ENCODE measurements at places on chromosomes 7 and 10.

DNA sequence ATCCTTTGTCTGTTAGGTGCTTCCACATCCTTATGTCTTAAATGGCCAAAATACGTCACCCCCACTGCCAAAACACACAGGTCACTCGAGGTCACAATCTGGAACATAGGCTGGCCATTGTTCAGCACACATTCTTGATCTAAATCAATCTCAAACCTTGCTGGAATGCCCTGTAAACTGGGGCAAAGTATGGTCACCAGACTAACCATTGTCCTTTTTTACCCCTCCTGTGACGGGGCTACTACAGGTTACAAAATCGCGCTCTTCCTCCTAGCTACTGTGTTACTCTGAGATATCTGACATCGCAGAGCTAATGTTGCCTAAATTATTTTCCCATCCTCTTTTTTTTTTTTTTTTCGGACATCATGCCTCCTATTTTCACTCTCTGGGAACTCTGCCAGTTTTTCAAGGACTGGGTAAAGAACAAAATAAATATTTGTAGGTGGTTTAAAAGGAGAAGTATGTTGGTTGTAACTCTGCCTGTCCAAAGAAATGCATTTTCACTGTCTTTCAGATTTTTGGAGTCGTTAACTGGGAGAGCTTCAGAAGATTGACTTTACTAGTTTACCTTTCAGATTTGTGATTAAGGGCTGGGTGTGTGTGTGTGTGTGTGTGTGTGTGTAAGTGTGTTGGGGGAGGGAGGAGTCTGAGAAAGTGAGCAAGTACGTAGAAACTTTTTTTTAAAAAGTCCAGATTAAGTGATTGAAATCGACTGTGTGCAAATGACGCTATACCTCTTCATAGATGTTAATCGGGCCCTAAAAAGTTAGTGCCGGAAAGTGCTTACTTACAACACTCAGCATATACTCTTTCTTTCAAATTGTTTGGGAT, 942 bp upstream of the KIAA1217 start:
- no peak for DNase-seq

GRCh38 chr7:30309842-30310435, 25.5 kb downstream of the ZNRF2 start:
- DNase-seq: no peak

DNA sequence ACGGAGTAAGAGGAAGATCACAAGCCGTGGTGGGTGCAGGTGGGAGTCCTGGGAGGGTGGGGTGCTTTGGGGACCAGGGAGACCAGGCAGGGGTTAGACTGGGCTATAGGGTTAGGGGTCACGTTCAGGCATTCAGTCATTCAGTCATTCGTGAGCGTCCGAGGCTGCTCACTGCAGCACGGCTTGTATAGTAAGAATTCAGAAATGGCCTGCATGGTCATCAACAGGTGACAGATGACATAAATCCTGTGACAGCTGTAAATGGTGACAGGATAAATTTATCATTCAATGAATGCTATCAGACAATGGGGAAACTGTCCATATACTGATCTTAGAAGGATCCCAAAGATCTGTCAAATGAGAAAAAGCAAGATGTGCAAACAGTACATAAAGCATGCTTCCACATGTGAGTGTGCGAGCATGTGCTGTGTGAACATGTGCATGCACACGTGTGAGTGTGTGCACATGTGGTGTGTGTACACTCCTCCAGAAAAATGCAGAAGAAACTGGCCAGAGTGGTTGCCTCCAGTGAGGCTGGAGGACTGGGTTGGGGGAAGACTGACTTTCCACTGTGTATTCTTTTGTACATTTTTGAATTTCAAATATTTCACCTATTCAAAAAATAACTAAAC, 32.0 kb upstream of the SMARCD3 start:
- no peak for DNase-seq

- DNase-seq: no peak
Measured at GRCh38 chr7:111384065-111384891, 178.0 kb downstream of the IMMP2L start.

DNA sequence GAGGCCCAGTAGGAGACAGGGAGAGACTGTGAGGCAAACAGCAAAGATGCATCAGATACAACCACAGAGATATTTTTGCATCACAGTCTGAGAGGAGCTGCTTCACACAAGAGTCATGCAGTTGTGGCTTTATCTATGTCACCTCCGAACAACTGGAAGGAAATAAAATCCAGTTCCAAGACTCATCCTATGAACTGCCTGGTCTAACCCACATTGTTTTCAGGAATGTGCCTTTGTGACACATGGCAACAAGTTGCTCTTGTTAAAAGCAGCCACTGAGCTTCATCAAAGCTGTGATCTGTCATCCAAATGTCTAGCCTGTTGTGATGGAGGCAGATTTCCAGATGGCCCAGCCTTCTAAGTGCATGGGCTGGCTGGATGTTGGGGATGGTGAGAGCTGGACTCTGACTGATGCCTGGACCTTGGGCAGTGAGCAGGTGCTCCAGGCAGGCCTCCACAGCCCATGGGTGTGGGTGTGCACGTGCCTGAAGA, 255.0 kb downstream of the BMPER start:
- DNase-seq: no peak

GRCh38 chr7:151256410-151257045, 8.0 kb upstream of the SMARCD3 start:
- no peak for DNase-seq

GRCh38 chr10:86498598-86498997, 23.0 kb downstream of the WAPL start:
- DNase-seq: no peak

- no peak for DNase-seq
Measured at GRCh38 chr7:115546790-115547189, 483.8 kb downstream of the TFEC start.

DNA sequence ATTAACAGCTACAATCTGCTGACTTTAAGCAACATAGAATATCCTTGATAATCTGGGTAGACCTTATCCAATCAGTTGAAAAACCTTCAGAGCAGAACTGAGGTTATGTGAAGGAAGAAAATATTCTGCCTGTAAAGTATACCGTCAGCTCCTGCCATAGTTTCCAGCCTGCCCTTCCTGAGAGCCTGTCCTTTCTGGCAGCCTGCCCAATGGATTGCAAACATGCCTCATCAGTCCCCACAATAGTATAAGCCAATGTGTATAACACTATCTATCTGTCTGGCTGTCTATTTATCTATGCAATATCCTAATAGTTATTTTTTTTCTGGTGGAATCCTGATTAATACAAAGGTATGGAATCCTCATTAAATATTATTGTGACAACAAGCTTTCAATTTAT, 489.2 kb upstream of the KCND2 start:
- no peak for DNase-seq

Measured in KBM-7 (cell line).